ENCODE measurements at places on chromosomes 6 and 20.

- peak; percentile 98 for DNase-seq
Observed at GRCh38 chr20:62088258-62089127, 22.8 kb upstream of the TAF4 start.

GRCh38 chr6:4522453-4522852, 253.8 kb upstream of the CDYL start:
- DNase-seq, result no peak

- no peak for DNase-seq
Observed at GRCh38 chr6:39104528-39104927, 10.5 kb downstream of the SAYSD1 start.

DNA sequence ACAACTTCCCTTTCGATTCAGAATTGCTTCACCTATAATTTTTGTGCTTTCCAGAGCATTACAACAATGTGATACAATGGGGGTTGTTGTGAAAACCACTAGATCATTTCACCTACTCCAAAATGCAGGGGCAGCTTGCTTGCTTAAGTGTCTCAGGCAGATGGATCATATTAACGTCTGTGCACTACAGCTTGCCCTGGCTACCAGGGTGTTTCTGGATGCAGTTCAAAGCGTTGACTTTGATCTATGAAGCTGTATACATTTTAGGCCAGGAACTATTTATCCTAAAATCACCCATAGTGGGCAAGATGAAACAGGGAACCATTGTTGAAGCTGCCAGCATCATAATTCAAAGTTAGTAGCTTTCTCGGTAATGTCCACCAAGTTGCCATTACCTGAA, 339.5 kb upstream of the HSF2 start:
- no peak for DNase-seq

GRCh38 chr20:6707321-6707831, 60.1 kb upstream of the BMP2 start:
- peak; percentile 69 for DNase-seq

DNA sequence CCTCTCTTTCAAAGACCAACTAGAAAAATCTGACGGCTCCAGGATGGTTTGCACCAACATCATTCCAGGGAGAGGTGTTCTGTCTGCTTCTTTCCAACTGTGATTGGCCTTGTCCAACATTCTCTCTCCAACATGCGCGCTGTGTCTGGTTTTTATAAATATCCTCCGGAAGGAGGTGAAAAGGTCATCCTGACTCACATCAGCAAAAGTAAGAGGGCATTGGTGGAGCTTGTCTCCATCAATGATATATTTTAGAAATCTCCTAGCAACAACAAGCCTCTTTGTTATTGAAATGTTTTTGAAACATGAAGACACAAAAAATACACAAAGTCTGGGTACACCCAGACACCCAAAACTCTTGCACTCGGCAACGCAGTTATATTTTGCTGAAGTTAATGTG, 475.3 kb upstream of the JARID2 start:
- DNase-seq, result peak; percentile 90

DNA sequence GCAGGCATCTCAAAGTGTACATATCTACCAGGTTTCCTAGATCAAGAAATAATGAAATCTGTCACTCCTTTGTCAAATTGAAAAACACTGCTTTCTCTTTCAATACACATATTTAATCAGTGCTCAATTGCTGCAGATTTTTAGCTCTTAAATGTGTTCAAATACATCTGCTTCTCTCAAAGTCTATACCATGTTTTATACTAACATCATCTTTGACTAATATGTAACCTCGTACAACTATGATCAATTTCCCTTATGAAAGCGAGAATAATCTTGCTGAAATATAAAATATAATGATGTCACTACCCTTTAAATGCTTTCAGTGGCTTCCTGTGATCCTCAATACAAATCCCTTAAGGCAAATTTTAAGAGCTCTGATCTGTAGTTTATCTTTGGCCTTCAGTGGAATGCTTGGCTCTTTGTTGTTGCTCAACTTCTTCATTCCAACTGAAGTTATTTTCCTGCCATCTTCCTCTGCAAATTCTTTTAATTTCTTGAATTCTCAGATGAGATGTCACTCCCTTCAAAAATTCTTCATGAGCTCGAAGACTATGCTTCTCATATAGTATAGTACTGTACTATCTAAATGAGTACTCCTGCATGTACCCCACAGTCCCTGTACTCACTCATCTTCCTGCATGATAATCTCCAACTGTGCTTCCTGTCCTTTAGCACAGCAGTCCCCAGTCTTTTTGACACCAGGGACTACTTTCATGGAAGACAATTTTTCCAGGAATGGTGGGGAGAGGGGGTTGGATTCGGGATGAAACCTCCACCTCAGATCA, 545.1 kb upstream of the GJE1 start:
- DNase-seq, result peak; percentile 88

DNA sequence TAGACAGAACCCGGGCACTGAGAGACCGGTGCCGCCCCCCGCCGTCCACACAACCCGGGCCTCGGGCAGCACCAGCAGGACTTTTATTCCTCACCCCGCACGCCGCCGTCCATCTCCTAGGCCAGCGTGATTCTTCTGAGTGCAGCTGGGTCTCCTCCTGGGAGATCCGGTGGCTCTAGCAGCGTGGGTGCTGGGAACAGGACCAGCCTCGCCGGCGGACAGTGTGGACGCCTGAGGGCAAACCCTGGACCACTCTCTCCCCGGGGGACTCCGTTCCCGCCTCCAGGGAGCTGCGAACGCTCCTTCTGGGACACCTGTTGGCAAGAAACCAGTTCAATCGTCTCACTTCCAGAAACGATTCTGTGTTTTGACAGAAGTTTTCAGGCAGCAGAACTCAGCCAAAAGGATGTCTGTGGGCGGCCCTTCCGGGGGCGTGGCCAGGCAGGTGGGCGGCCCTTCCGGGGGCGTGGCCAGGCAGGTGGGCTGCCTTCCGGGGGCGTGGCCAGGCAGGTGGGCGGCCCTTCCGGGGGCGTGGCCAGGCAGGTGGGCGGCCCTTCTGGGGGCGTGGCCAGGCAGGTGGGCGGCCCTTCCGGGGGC, 130.7 kb downstream of the DLL1 start:
- DNase-seq, result no peak

DNA sequence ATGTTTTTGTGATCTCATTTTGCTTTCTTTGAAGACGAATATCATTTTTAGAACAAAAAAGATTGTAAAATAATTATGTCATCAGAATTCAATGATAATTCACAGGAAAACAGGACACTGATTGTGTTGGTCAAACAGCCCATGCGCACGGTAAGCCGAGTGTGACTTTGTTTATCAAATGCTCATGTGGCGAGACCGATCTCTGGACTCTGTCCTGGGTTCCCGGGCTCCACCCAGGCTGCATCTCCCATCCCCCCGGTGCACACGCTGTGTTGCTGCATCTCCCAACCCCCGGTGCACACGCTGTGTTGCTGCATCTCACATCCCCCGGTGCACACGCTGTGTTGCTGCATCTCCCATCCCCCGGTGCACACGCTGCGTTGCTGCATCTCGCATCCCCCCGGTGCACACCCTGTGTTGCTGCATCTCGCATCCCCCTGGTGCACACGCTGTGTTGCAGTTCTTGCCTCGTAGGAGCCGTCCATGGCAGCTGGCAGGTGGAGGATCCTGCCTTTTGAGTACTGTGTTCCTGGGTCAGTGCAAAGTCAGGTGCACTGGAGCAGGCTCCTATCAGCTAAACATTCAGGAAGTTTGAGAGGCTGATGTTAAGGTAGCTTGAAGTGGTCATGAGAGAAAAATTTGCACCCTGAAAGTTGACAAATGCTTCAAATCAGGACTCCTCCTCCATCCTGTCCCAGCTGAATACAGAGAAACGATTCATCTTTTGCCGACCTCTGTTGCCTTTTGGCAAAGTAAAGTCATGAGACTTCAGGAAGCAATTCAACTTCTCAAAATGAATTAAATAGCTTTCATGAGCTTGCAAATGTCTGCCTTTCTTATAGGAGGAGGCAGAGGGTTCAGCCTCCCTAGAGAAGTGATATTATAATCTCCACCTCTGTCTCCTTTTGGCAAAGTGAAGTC, 77.1 kb upstream of the FRMD1 start:
- no peak for DNase-seq

DNA sequence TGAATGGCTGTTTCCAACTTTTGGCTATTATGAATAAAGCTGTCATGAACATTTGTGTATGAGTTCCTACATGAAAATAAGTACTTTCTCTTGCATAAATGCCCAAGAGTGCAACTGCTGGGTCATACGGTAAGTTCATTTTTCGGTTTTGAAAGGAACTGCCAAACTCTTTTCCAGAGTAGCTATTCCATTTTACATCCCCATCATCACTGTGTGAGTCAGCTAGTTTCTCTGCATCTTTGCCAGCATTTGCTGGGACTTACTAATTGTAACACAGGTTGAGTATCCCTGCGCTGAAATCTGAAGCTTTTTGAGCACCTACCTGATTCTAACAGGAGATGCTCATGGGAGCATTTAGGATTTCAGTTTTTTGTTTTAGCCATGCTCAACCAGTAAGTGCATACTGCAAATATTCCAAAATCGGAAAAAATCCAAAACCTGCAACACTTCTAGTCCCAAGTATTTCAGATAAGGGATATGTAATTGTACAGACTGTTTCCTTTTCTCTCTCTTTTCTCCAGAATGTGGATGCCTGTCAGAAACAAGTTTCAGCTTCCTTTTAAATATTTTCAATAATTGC, 118.4 kb downstream of the DTNBP1 start:
- DNase-seq, result no peak

- DNase-seq, result no peak
Observed at GRCh38 chr20:34794006-34794585, 31.4 kb downstream of the NCOA6 start.

GRCh38 chr6:147005499-147005898, 198.7 kb upstream of the STXBP5 start:
- no peak for DNase-seq

GRCh38 chr20:44609006-44609515, 26.7 kb downstream of the PKIG start:
- no peak for DNase-seq

DNA sequence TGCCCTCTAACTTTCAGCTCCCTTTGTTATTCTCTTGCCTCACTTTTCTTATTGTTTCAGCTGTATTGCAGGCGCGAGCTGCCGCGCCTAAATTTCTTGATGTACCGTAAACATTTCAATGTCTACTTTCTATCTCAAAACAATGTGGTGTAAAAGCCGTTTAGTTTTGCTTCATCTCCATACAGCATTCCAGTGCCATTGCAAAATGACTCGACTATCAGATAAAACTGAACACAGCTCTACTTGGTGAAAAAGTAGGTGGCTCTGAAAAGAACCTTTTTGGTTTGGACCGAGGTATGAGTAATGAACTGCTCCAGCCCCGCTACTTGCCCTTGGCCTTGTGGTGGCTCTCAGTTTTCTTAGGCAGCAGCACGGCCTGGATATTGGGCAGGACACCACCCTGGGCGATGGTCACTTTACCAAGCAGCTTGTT, 74.6 kb downstream of the OR2B2 start:
- peak; percentile 64 for DNase-seq

- DNase-seq, result peak; percentile 79
Observed at GRCh38 chr20:61560361-61560853, 308.3 kb downstream of the CDH4 start.

GRCh38 chr20:376750-377149, 3.8 kb upstream of the TRIB3 start:
- DNase-seq, result no peak

- DNase-seq, result no peak
Observed at GRCh38 chr6:159450815-159451465, 242.1 kb downstream of the SOD2 start.

GRCh38 chr6:24721461-24722215, 2.7 kb upstream of the C6orf62 start:
- no peak for DNase-seq

DNA sequence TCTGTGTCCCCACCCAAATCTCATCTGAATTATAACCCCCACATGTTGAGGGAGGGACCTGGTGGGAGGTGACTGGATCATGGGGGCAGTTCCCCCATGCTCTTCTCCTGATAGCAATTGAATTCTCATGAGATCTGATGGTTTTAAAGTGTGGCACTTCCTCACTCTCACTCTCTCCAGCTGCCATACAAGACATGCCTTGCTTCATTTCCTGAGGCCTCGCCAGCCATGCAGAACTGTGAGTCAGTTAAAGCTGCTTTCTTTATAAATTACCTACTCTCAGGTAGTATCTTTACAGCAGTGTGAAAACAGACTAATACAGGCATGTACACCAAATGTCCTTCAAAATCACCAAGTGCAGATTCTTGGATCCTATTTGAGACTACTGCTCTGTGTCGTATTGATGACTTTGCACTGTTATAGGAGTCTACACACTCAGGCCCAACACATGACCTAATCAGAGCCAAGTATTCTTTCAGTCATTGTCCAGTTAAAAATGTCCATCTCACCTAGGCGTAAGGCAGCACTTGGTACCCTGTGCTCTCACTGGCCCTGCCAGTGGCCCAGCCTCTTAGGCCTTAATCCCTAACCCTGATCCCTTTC, 52.8 kb upstream of the UST start:
- no peak for DNase-seq

DNA sequence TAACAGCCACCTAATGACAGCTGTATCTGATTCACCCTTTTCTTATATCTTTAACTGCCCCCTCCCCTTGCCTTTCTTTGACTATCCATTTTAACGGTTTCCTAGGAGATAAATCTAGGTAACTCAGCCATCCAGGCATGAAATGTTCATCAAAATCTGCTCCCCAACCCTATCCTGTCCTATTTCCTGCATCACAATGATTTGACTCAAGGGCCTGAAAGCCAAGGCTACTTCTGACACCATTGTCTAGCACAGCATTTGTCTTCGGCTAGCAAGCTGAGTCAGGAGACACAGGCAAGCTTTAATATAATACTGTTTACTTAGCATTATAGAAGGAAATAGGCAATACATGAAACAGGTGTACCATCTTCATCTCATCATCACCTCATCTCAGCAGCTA, 31.6 kb upstream of the MANEA start:
- DNase-seq, result no peak

DNA sequence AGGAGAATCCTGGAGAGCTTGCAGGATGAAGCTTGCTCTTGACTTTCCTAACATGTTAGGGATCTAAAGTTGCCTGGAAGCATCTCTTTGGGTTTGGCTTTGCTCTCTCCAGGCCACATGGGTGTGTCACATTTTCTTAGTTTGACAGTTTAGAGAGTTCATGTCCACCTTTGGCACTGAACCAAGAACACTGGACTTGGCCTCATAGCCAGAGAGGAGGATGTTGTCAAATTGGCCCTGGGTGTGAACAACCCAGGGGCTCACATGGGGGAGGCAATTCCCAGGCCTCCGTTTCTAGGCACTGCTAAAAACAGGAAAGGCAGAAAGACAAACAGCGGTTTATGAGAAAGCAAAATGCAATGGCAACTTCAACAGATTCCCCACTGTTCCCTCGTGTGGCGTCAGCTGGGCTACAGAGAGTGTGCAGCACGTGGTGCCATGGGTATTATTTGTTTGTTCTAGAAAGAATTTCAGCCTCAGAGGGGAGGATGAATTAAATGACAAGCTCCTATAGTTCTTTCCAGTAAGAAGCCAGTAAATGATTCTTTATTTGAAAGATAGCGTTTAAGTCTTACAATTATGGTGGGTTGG, 93.9 kb downstream of the CLIC5 start:
- DNase-seq, result peak; percentile 36

- no peak for DNase-seq
Observed at GRCh38 chr6:167832497-167833395, 6.0 kb downstream of the AFDN start.

DNA sequence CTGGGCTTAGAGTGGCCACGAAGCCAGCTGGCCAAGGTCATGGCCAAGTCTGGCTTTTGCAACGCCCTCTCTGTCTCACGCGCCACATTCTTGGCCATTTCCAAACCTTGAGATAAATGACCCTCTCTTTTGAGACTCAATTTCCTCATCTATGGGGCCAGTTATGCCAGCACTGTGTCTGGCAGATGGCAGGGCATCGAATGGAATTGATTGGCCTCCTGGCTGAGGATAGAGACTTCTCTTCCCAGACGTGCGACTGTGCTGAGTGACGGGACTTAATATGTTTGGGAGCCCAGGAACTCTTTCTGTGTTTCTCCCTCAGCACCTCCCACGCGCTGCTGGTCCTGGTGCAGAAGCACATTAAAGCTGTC, 7.6 kb downstream of the BPIFB2 start:
- DNase-seq, result no peak
